Stimulated activated CD4-positive, alpha-beta T cell treated with anti-CD3 and anti-CD28 coated beads, Interleukin-1b, Interleukin-23, amount 100 ng/mL, for 1 hour (primary cell): ENCODE measurements at places on chromosomes 6 and 20.

- no peak for DNase-seq
Measured at GRCh38 chr6:122622479-122622878, 12.3 kb downstream of the PKIB start.

GRCh38 chr20:13611611-13612125 is 27.1 kb downstream of the TASP1 start:
- DNase-seq: no peak

- DNase-seq: no peak
Measured at GRCh38 chr6:131995917-131996316, 44.7 kb upstream of the CCN2 start.

DNA sequence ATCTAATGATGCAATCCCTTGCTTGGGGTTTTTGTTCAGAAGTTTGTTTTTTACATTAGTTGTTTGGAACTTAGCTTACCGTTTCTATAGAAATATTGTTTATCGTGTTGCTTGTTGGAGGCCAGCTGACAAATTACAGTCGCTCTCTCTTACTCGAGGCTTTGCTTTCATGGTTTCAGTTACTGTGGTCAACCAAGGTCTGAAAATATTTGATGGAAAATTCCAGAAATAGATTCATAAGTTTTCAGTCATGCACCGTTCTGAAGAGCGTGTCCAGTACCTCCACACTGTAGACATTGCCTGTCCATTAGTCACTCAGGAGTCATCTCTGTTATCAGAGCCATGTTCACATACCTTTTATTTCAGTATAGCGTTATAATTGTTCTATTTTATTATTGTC is 47.9 kb downstream of the DEK start:
- DNase-seq: no peak

DNA sequence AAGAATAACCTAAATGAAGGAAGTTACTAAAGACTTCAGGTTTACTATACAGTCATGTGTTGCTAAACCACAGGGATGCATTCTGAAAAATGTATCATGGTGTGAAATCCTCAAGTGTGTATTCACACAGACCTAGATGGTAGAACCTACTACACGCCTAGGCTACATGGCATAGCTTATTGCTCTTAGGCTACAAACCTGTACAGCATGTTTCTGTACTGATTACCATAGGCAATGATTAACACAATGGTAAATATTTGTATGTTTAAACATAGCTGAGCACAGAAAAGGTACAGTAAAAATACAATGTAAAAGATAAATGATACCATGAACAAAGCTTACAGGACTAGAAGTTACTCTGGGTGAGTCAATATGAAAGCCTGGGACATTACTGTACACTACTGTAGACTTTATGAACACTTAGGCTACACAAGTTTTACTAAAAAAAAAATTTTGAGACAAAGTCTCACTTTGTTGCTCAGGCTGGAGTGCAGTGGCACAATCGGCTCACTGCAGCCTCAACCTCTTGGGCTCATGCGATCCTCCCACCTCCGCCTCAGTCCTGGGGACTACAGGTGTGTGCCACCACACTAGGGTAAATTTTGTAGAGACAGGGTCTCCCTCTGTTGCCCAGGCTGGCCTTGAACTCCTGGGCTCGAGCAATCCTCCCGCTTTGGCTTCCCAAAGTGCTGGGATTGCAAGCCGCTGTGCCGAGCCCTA is 36.0 kb downstream of the ADNP start:
- no peak for DNase-seq

- DNase-seq: no peak
Measured at GRCh38 chr6:128731249-128732165, 151.4 kb upstream of the LAMA2 start.

DNA sequence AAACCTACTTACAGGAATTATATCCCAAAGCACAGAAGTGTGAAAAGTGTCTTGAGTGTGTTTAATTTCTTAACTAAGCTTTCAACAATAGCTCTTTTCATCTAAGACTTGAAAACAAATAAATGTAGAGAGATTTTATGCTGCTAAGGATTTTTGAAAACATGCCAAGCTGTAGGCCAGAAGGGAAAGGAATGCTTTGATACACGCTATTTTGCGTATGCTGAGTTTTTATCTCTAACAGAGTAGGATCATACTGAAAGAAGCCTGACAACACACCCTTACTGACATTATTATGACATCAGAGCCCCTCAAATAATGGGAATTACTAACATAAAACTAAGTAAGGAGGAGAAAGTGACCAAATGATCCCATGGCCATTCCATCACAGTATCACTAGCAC is 265.5 kb downstream of the KHDC1L start:
- DNase-seq: no peak

DNA sequence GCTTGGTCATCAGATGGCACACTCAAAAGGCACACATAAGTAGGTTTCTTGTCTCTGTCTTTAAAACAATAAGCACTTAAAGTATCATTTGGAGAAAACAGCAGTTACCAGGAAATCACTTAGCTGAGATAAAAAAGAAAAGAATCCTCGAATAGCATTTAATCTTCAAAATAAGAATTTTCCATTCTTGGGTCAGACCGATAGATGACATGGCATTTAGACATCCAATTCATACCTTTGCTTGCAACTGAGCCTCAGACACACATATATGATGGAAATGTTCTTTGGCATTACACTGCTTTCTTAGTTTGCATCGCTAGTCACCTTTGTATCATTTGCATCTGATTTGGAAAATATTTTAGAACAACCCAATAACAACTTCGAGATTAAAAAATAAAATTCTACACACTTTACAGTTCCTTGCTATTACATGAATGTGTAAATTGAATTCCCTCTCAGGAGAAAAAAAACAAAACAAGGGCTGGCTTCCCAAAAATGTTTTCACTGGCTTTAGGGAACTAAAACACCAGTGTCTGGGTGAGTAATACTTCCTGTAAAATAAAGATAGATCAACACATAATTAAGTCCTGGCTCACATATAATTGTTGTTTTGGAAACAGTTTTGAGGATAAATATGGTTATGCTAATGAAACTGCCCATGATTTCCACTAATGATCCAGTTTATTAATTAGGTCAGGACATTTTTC is 1.3 kb upstream of the RNF217 start:
- no peak for DNase-seq

GRCh38 chr6:11204005-11204399 is 28.5 kb downstream of the NEDD9 start:
- no peak for DNase-seq
